ENCODE measurements at places on chromosomes 5 and 9.
A peak's percentile ranks its signal among the peaks of the same experiment; 100 is the strongest.

DNA sequence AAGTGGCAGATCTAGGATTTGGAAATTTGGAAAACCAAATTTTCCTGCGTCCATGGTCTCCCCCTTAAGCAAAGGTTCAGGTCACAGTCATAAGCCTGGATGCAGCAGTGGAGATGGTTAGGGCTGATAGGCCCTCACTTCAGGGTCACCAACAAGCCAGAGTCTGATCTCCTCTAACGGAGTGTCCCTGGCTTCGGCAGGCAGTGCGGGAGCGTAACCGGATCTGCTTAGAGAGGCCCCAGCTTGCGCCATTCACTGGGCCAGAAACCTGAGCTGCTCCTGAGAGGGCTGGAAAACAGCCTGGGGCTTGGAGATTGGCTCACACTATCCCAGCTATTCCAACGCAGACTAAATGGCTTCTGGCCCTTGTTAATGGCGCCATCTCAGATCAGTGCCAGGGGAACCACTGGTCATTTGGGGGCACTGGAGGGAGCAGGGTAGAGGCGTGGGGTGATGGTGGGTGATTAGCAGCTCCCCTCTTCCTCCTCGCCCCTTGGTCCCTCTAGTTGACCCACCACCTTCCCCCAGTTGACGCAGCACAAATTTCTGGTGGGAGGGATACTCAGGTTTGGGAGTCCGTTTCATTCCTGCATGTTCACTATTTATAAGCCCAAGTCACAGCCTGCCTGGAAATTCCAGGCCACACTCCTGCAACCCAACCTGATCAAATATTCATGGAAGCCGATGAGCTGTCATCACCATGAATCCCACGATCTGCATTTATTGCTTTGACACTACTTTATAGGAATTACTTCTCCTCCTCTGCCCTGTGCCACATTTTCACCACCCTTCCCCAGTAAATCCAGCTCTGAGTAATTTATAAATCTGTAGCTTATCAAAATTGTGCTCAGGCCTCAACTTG, 134.6 kb upstream of the CPEB4 start:
- ATAC-seq, result no peak

GRCh38 chr5:120532835-120533234, 68.7 kb downstream of the PRR16 start:
- ATAC-seq, result no peak

GRCh38 chr5:169004551-169004950, 296.4 kb downstream of the SLIT3 start:
- no peak for ATAC-seq

- ATAC-seq, result no peak
Measured at GRCh38 chr5:56763182-56763581, 52.2 kb upstream of the MAP3K1 start.

- ATAC-seq, result peak; percentile 48
Measured at GRCh38 chr9:72271613-72272478, 93.2 kb downstream of the ZFAND5 start.
